Large intestine (tissue), 12 donors: ENCODE measurements at places on chromosomes 12 and 14. TPM values are rescaled to one million over a fixed set of nuclear protein-coding genes. Genes with fewer than 3 reads are reported as not detected.

RNASE4 gene
- polyA plus RNA-seq = 37.1 TPM

DNA sequence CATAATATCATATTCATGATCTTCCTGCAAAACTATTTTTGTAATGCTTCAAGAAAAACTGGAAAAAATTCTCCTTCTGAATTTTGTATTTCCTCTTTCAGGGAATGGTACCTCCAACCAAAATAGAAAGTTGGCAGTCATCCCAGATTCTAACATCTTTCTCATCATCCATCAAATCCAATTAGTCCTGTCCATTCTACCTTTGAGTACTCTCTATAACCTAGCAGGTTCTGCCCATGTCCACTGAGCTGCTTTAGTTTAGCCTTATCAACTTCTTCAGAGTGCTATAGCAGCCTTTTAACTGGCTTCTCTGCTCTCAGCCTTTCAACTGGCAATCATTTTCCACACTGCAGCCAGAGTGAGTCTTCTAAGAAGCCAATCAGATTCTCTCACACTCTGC is 236.2 kb downstream of the AKAP6 start:
- no peak for DNase-seq

- DNase-seq = no peak
Measured at GRCh38 chr14:35122696-35123387, 490 bp downstream of the PRORP start.

GRCh38 chr12:108373111-108373510 is 34.0 kb upstream of the CMKLR1 start:
- DNase-seq = no peak

DNA sequence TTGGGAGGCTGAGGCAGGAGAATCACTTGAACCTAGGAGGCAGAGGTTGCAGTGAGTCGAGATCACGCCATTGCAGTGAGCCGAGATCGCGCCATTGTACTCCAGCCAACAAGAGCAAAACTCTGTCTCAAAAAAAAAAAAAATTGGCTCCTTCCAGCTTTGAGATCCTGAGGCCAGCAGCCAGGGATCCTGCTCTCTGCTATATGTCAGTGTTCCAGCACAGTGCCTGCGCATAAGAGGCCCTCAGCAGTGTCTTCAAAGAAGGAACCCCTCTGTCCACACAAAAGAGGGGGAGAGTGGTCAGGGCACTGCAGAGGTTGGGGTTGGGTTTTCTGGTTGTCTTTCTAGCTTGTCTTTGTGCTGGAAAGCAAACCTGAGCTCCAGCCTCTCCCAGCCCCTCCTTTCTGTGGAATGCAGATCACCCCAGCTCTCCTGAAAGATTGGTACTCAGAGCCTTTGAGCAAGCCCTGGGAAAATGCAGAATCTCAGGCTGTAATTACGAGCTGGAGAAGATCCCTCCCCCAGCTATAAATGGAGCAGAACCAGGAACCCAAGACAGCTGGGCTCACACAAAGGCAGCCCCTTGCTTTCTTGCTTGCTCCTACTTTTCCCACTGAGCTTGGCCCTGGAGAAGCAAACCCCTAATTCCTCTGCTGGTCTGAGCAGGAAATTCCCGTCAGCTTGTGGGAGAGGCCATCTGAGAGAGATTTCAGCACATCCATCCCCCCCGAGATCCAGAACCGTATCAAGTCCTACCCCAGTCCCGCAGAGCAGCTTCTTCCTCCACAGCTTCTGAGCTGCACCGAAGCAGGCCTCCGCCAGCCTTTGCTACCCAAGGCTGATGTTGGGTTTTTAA is 205.7 kb downstream of the ZFP36L1 start:
- DNase-seq = peak; percentile 44

- no peak for DNase-seq
Measured at GRCh38 chr14:33469898-33470297, 481.0 kb downstream of the EGLN3 start.

DNA sequence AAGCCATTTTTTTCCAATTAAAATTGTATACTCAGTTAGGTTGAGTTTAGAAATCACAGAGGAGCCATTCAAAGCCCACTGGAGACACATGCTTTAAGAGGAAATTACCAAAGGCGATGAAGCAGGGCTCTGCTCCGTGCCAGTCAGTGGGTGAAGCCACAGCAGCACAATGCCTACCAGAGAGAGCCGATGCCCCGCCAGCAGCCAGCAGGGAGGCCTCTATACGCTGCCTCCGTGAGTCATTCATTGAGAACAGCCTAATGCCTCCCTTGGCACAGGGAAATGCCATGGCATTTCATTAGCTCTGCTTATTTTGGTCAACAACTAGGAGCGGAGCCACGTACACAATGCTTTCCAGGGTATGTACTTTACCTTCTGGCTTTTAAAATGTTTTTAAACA is 197.8 kb upstream of the FRMD6 start:
- no peak for DNase-seq

GRCh38 chr14:68373847-68374444 is 418.9 kb downstream of the ZFP36L1 start:
- DNase-seq = no peak

SLC6A13 gene
- 0.28 TPM for polyA plus RNA-seq
